ENCODE measurements at places on chromosomes 16 and 17. TPM values are rescaled to one million over a fixed set of nuclear protein-coding genes. Genes with fewer than 3 reads are reported as not detected.

Gene HCRT
- not detected for total RNA-seq

Gene SDR42E2
- not detected for total RNA-seq

Gene GSPT1
- total RNA-seq, result 137 TPM

Gene CACNG3
- not detected for total RNA-seq

Gene RPS6KB1
- 63.2 TPM for total RNA-seq

Gene PRSS36
- 1.3 TPM for total RNA-seq

Gene TBC1D3B
- total RNA-seq, result 8.8 TPM

Gene C16orf46
- not detected for total RNA-seq

Gene SMIM5
- 0.52 TPM for total RNA-seq

Gene PRRT2
- 1.1 TPM for total RNA-seq

Gene IRX5
- total RNA-seq, result 0.32 TPM

Gene TSPAN10
- 0.61 TPM for total RNA-seq

Gene WIPF2
- 25.4 TPM for total RNA-seq

Gene C17orf67
- total RNA-seq, result 3.2 TPM

Gene YBX2
- total RNA-seq, result 1.4 TPM

Gene GAS2L2
- total RNA-seq, result not detected

Gene TIGD7
- 4.1 TPM for total RNA-seq

Gene CIBAR2
- total RNA-seq, result not detected

Gene ANKFN1
- total RNA-seq, result not detected

Gene RRAD
- total RNA-seq, result 0.66 TPM

Gene TBC1D3K
- not detected for total RNA-seq

Gene MVD
- total RNA-seq, result 68.6 TPM

Gene EVPL
- total RNA-seq, result 0.16 TPM

Gene GFAP
- not detected for total RNA-seq

Gene CDH5
- total RNA-seq, result not detected

Gene MYLK3
- total RNA-seq, result 0.59 TPM

Gene SPHK1
- total RNA-seq, result 1.9 TPM

Gene CBFA2T3
- 0.73 TPM for total RNA-seq

Gene CYGB
- 0.11 TPM for total RNA-seq

Gene GP1BA
- not detected for total RNA-seq

Gene IRF8
- 5.1 TPM for total RNA-seq

Gene TNFSF13
- total RNA-seq, result 3.2 TPM

Gene CDH1
- total RNA-seq, result 0.73 TPM

Gene SLC5A11
- 0.41 TPM for total RNA-seq

Gene OR4D1
- total RNA-seq, result 0.27 TPM

Data from T-helper 2 cell treated with Interferon-gamma antibody and Interleukin-4, amounts not matched to agents 100 ng/mL and 5 ng/mL, for 36 hours (primary cell).